Activated CD4-positive, alpha-beta T cell treated with anti-CD3 and anti-CD28 coated beads, Interleukin-2, amount 10 ng/mL, durations not matched to agents 24 days and 14 days (primary cell): ENCODE measurements at places on chromosomes 7 and 10.

GRCh38 chr7:28329661-28330363 lies 82.5 kb upstream of the CREB5 start:
- H3K27me3 ChIP-seq, result peaks cover 8% of the 10 kb centered on the region
- peaks cover 19% of the 10 kb centered on the region for H3K4me1 ChIP-seq
- peak; percentile 76 for DNase-seq
- H3K27ac ChIP-seq, result no peak overlapping the region
- H3K36me3 ChIP-seq, result no peaks in the 10 kb centered on the region
- H3K4me3 ChIP-seq, result peak overlapping the region; percentile 50

GRCh38 chr10:89646889-89647657 lies 2.0 kb upstream of the PANK1 start:
- peaks cover 10% of the 10 kb centered on the region for H3K4me1 ChIP-seq
- H3K4me3 ChIP-seq, result no peak overlapping the region
- peaks cover 2% of the 10 kb centered on the region for H3K36me3 ChIP-seq

DNA sequence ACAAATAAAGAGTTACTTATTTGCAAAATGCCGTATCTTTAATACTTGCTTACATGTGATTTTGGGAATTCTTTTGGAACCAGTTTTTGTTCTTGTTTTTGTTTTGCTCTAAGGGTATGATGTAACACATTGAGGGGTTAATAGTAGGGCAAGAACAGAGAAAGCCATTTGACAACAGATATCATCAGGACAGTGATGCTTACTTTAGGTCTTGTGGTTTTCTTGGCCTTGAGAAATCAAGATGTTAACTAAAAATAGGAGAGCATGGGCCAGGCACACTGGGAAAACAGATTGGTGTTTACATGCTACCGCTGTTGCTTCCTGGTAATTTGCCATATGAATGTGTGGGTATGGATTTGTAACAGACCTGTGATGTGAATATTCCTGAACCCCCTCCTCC lies 3.7 kb downstream of the SAMD8 start:
- no peak overlapping the region for H3K27ac ChIP-seq
- no peak for DNase-seq
- H3K4me1 ChIP-seq, result peaks cover 34% of the 10 kb centered on the region
- H3K4me3 ChIP-seq, result no peak overlapping the region

GRCh38 chr10:69731184-69731583 lies 70.5 kb upstream of the COL13A1 start:
- no peak overlapping the region for H3K4me3 ChIP-seq
- H3K27me3 ChIP-seq, result peaks cover 8% of the 10 kb centered on the region
- H3K36me3 ChIP-seq, result no peaks in the 10 kb centered on the region
- H3K27ac ChIP-seq, result no peak overlapping the region
- H3K4me1 ChIP-seq, result peaks cover 27% of the 10 kb centered on the region

DNA sequence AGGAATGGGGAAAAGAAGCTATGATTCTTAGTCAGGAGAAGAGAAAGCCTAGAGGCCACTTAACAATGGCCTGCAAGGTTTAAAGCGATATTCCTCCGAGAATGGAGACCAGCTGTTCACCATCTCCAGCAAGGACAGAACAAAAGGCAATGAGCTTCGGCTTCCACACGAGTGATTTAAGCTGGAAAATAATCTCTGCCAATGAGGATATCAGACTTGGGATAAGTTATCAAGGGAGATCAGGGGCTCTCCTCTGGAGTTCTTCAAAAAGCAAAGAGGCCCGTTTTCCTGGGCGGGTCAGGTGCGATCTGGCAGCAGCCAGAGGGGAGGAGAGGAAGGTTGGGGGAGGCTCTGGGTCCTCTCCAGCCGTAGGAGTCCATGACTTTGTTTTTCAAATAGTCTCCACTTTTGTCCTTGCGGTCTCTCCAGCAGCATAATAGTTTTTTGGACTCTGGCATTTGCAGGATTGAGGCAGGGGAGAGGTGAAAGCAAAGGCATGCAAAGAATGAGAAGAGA lies 211.3 kb downstream of the SKIDA1 start:
- no peak for DNase-seq
- no peaks in the 10 kb centered on the region for H3K27me3 ChIP-seq
- no peaks in the 10 kb centered on the region for H3K4me1 ChIP-seq
- H3K4me3 ChIP-seq, result no peak overlapping the region
